Urothelium cell line (cell line): ENCODE measurements at places on chromosomes 6 and 20.

GRCh38 chr6:147430811-147431210, 77.7 kb upstream of the SAMD5 start:
- DNase-seq = no peak

DNA sequence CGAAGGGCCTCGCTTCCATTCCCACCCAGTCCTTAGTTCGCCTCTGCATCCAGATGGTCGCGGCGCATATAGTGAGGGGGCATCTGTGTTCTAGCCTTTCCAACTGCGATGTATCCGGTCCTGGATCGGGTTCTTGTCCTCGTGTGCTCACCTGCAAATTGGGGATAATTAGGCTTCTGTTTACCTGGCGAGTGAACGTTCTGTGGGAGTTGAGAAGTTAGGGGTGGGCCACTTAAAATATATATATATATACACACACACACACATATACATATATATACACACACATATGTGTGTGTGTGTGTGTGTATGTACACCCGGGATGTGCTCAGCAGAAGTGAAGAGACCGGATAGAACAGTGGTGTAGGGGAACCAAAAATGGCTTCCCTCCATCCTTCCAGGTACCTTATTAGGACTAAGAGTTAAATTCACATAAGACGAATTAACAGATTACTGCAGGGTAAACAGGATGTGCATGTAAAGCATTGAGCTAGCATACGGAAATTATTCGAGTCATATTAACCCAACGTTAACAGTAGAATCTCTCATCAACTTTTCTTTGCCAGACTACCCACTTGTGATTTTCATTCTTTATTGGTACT, 537 bp downstream of the CSTF1 start:
- DNase-seq = no peak

DNA sequence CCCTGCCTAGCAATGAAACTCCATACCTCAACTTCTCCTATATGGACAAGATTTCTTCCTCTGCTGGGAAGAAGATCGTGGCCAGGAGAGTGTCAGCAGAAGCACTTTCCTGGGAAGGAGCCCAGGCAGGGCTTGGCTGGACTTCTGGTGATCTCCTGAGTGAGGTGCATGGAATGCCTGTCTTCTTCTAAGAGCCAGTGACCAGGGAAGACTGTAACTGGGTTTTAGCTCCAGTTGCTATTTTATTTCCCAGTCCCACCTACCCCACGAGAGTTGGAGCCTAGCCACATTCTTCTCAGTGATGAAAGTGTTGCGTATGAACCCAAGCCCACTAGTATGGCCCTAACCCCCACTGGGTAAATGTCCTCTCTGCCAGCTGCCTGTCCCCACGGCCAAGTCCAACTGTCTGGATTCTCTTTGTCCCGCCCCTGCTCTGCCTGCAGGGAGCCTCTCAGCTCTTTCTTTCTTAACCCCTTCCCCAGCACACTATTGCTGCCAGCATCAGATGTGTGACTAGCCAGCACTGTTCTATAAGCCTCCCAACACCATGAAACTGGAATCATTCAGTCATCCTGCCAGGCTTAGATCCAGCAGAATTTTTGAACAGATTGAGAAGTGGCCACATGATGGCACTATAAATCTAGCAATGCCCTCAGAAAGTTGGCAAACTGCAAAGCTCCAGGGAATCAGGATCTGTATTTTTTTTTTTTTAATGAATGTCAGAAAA, 69.8 kb upstream of the FAM184A start:
- DNase-seq = peak; percentile 61

GRCh38 chr20:10985536-10985935, 311.7 kb upstream of the JAG1 start:
- DNase-seq = peak; percentile 19

GRCh38 chr6:129575378-129576118, 134.4 kb downstream of the ARHGAP18 start:
- DNase-seq = peak; percentile 59

GRCh38 chr6:160952633-160953281, 38.8 kb upstream of the MAP3K4 start:
- DNase-seq = no peak

DNA sequence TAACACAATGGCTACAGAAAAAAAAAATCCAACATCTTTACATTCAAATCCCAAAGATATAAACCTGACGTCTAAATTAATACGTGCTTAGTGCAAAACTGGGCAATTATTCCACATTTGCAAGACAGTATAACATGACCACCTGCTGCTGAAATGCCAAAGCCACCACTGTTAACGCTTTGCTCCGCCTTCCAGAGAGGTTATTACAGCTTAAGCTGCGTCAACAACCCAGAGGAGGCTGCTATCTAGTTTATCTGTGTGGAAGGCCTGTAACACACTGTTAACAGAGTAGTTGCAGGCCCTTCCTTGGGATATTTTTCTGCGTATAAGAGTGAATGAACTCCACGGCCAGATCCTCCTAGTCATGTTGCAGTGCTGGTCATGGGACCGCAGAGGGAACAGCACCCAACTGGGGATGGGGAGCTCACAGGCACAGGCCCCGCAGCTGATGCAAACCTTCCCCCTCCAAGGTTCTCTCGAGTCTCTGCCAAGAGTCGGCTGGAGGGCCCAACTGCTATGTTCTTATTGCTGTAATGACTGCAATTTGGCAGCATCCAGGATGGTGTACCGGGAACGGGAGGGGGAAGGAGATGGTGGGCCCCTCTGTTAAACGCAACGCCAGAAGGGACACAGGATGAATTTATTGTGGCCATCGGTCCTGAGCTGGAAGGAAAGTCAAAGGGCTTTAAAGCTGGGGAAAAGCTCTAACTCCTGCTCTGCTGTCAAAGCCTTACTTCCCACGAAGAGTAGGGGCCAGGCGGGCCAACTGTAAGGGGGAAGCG, 993 bp upstream of the NCOA7 start:
- DNase-seq = peak; percentile 28

DNA sequence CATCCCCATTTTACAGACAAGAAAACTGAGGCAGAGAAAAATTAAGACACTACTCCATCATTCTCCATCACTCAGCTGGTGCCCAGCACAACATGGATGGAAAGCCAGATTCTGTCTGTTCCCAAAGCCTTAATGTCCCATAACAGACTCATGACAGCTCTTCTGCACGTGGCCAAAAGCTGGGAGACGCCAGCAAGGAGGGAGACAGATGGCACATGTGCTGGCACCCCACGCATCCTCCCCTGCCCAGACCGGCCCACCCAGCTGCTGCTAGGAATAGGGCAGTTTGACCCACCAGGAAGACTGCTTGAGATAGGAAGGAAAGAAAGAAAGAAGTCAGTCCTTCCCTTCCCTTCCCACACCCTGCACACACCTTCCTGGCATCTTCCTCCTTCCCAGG, 96.3 kb downstream of the PREX1 start:
- DNase-seq = no peak

DNA sequence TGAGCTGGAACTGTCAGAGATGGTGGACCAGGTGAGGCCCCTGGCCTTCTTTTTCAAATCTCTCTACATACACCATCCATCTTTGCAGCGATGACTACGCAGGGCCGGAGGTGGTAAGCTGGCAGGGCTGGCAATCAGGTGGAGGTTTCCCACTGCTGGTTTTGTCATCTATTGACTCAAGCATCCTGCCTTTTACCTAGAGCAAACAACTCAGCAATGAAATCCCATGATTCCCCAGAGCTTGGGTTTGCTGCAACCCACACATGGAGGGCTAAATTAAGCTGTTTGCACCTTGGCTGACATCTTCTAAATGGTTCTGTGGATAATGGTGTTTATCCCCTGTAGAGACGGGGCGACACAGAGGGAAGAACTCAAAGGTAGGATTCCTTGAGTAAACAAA, 170.2 kb downstream of the SCP2D1 start:
- DNase-seq = no peak

GRCh38 chr6:15023448-15023847, 222.4 kb upstream of the JARID2 start:
- DNase-seq = no peak

- DNase-seq = no peak
Observed at GRCh38 chr6:166534658-166535406, 51.6 kb downstream of the RAMACL start.

- DNase-seq = no peak
Observed at GRCh38 chr6:68652117-68652536, 17.0 kb downstream of the ADGRB3 start.

GRCh38 chr6:72646604-72647485, 25.0 kb downstream of the KCNQ5 start:
- no peak for DNase-seq

- DNase-seq = no peak
Observed at GRCh38 chr6:127517693-127518092, 1.4 kb downstream of the MTCL3 start.

DNA sequence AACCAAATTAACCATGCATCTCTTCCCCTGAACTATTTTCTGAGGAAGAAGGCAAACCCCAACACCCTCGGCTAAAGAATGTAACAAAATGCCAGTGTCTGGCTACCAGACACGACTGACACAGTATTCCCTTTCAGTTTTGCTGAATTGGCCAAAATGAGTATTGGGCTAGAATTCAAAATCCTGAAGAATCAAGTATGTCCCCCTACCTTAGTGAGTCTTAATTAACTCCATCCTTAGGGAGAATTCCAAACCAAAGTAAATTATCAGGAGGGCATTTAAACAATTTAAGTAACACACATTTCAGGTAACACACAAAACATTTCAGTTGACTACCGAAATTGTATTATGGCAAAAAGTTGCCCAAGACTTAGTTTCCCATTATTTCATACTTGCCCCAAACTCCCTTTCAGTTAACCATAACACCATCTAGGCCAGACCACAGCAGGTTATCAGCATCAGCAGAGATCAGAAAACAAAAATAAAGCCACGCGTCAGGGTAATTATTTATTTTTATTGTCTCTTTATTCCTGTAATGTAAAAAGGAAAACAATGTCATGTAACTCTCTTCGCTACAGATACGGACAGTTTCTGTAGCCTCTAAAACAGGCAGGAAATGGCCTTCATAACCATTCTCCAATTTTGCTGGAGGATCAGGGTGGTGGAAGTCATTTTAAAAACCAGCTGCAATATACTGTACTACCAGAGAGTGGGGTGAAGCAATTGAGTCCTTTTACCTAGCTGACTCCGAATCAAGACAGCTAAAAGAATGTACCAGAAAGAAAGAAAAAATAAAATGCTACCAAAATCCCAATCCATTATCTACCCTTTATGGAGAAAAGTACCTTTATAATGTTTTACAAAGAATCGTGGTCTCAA, 1.9 kb downstream of the SNX5 start:
- peak; percentile 21 for DNase-seq

GRCh38 chr6:3305831-3306230, 47.1 kb downstream of the PSMG4 start:
- DNase-seq = no peak

GRCh38 chr20:31578448-31579138, 26.5 kb upstream of the ID1 start:
- DNase-seq = no peak

GRCh38 chr6:127120023-127120786, 1.7 kb downstream of the RSPO3 start:
- DNase-seq = no peak

GRCh38 chr6:162468326-162468725, 259.2 kb downstream of the PRKN start:
- DNase-seq = no peak

DNA sequence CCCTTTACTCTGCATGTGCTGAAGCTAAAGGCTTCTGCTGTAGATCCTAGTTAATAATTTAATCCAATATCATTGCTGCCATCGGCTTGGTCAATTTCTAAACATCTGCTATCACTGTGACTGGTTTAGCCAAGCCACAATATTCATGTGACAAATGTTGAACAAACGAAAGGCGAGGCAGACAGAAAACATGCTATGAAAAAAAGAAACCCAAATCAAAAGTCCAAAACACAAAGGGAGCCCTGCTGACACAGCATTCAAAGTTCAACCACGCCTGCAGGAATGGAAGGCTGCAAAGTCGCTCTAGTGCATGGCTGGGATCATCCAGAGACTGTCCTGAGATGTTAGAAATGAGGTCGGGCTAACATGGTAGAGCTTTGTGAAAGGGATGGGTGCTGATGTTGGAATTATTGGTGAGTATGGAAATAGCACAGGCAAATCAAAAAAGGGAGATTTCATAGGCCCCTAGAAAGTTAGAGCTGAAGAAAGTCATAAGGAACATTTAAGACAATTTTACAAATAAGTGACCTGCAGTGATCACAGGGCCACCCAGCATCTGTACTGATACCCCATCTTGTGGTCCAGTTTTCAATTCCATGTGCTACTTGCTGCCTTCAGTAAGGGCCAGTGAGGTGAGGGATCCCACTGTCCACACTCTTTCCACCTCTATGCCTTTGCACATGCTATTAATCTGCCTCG, 8.8 kb upstream of the NHSL1 start:
- no peak for DNase-seq

- DNase-seq = no peak
Observed at GRCh38 chr6:107871976-107872375, 47.9 kb upstream of the SCML4 start.

GRCh38 chr6:22146931-22147701, 149.7 kb downstream of the PRL start:
- DNase-seq = no peak

DNA sequence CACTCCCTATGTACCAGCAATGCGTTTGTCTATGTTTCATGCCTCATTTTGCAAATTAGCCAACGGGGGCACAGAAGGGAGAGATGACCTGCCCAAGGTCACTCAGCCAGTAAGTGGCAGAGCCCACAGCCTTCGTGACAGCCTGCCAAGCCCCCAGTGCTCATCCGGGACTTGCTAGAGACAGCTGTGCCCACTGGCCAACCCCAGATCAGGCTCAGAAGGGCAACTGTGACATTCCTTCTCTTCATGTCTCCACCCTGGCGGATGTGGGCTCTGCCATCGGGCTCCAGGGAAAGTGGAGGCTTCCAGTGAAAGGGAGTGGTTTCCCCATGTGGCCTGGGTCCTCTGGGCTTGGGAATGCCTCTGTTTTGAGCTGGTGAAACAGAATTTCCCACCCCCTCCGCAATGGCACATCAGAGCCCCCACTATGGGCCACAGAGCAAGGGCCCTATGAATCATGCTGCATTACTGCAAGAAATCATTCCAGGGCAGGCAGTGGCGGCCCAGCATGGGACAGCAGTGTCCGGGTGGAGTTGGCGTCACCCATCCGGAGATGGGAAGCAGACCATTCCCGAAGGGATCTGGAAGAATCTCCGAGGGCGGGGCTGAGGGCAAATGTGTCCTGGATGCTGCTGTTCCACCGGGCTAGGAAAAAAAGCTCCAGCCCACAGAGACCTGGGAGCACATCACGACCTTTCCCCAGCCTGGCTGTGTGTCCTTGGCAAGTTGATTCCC, 9.1 kb downstream of the RSPO4 start:
- DNase-seq = no peak

DNA sequence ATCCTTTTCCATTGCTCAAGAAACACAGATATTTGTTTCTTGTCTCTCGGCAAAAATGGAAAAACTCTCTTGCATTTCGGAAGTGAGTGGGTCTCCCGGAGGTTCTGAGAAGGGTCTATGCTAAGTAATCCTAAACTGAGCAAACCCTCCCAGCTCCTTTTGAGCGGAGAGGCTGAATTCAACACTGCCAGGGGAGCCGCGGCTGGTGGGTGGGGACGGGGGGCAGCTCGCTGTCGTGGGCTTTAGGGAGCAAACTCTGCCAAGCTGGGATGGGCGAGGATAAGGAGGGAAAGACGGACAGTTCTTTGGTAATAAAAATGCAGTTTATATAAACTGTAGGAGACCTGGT, 211.4 kb downstream of the FOXC1 start:
- no peak for DNase-seq
